ENCODE measurements at places on chromosomes 5 and 9.

- no peak for DNase-seq
Measured at GRCh38 chr5:101326766-101327165, 423.7 kb upstream of the ST8SIA4 start.

- DNase-seq = no peak
Measured at GRCh38 chr5:43422143-43422542, 10.0 kb upstream of the CCL28 start.

DNA sequence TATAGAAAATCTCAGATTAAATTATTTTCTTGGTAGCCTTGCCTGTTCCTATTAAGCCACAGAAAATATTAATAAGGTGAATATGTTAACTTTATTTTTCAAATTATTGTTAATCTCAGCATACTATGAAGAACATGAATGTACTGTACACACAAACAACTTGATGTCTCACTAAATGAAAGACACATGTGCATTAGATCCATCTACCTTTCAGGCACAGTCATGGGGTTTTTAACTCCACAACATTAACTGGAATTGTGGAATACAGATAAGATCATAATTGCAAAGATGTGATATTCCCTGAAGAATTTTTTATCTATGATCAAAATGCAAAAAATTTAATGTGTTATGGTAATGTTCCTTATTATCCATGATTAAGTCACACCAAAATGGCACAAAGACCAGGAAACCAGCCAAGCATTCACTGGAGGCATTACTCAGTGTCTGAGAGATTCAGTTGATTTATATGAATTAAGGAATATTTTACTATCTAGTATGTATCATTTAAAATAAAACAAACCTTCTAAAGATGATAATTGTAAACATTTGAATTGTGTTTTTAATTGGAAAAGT, 150.0 kb upstream of the VCAN start:
- no peak for DNase-seq

GRCh38 chr9:88737876-88738275, 202.9 kb downstream of the NXNL2 start:
- no peak for DNase-seq

DNA sequence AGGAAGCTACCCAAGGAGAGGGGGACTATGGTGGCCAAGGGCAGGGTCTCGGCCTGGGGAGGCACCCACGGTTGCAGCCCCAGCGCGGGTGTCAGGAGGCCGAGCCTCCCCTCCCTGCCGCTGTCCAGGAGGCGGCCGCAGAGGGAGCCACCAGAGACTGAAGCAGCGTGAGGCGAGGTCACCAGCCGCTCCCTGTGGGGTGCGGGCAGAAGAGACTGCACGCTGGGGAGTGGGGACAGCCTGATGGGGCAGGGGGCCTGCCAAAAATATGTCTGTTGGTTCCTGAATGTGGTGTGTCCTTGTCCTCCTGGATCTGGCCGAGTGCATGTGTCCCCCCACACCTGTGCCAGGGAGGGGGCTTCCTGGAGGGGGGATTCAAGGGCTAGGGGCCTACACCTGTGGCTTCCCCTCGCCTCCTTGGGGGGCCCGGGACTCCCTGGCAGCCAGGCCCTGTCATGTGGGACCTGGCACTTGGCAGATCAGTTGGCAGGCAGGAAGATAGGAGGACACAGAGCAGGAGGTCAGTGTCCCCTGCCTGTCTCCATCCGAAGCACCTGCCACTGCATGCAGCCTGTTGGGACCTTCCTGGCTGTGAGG, 131.2 kb downstream of the DAB2IP start:
- no peak for DNase-seq

DNA sequence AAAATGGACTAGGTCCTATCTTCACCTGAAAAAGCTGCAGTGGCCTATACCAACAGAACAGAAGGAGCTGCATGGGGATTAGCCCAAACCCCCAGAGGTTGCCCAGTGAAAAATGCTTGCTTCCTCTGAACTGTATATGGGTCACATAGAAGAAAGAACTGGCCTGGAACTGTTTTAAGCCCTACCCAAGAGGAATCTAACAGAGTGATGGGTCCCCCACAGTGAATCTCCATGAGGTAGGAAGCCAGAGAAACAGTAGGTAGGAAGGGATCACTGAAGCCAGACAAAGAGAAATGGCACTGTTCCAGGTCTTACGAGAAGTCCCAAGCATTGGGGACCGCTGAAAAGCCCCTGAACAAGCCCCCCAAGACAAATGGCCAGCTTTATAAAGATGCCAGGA, 28.8 kb upstream of the TRIM32 start:
- no peak for DNase-seq

DNA sequence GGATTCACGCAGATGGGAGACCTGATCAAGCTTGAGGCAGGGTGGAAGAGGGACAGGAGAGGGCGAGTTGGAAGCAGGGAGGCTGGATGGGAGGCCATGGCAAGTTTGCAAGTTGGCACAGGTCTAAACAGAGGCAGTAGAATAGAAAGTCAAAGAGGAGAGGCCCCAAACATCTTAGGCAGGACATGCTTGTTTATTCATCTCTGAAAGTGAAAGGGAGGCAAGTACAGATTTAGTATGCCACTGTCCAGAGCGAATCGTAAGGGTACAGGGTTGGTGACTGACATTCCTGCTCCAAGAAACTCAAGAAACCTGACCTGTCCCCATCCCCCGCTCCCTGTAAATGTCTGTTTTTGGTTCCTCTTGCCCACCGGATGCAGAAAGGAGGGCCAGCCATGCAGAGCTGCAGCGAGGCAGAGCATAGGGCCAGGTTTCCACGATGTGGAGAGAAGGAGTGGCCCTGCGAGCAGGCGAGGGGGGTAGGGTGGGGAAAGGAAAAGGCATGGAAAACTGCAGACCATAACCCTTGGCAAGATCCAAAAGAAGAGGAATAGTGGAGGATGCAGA, 96.2 kb upstream of the BOD1 start:
- DNase-seq = no peak

GRCh38 chr9:94649100-94649819, 9.9 kb upstream of the FBP1 start:
- no peak for DNase-seq

DNA sequence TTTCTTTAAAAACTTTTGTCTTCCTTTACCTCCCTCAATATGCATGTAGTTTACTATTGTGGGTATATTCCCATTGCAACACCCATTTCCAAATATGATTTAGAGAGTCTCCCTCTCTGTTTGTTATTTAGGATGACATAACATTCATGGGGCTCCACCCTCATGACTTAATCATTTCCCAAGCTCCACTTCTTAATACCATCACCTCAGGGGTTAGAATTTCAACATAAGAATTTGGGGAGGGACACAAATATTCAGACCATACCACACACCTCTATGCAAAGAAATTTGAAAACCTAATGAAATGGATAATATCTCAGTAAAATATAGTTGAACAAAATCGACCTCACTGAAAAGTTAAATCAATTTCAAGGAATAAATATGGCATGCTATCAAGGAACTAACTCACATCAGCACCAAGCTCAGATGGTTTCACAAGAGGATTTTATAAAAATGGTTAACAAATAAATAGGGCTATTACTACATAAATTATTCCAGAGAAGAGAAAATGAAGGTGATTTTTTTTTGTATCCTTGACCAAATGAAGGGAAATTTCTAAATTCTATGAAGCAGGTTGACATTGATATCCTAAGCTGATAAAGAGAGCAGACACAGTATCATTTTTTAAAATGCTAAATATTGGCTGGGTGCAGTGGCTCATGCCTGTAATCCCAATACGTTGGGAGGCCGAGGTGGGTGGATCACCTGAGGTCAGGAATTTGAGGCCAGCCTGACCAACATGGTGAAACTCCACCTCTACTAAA, 20.2 kb upstream of the UBTD2 start:
- DNase-seq = no peak

GRCh38 chr5:160434022-160434531, 12.4 kb downstream of the PTTG1 start:
- DNase-seq = peak; percentile 82

DNA sequence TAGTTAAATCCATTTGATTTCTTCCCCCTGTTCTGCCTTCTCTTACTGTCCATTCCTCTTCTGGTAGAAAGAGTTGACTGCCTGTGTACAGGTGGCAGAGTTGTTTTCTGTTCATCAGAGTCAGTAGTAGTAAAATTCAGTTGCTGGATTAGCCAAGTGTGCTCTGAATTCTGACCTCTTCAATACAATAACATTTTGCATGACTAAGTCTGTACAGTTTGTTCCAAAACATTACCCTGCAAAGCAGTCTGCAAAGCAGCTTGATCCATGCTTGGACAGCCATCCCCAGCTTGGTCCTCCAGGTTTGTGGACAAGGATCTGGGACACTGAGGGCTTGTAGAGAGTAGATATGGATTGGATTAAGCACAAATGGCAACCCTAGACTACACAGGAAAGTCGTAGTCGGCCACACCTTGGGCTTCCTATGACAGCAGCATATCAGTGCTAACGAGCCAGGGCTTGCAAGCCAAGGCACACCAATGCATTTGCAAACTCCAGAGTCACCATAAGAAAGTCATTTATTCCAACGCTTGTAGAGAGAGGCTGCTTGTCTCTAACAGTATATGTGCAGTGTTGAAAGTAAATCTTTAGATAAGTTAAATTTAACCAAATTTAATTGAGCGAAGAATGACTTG, 25.2 kb downstream of the IL12B start:
- DNase-seq = no peak
